ENCODE measurements at places on chromosomes 5 and 9.

DNA sequence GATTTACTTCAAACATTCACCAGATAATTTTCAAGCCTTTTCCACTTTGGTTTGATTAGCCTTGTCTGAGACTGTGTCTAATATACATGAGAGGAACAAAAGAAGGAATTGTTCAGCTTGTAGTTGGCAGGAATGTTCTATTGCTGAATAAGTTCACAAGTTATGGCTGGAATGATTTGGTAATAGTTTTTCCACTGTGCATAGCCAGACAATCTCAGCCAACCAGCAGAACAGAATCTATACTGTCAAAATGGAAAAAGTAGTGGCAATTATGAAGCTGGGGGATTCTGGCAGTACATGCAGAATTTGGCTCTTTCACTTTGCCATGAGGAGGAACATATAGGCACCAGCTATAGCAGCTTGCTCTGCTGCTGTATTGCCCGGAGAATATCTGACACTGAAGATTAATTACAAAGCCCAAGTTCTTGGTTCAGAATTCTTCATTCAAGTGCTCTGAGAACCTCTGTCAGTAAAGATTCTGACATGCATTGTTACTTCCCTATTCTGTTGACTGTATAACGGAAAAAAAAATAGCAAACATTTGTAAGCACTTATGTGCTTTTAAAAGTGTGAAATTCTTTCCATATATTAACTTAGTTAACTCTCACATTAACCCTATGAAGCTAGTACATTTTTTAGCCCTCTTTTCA lies 150.6 kb downstream of the PRR16 start:
- no peak for DNase-seq

DNA sequence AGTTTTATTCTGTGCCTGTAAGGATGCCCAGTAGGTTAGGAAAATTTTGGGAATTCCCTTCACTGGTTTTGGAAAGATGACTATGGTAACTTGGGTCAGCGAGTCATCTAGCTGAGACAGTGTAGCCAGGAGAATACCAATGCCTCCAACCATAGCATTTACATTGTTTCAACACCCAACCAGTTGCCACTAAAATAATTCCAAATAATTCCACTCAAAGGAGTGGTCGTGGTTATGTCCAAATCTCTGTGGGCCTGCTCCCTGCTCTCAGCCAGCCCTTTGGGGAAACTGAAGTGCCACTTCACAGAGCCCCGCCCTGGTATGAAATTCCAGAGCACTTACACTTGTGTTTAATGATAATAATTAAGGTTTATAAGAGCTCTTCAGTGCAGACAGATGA lies 310.5 kb downstream of the PLK2 start:
- DNase-seq, result no peak

DNA sequence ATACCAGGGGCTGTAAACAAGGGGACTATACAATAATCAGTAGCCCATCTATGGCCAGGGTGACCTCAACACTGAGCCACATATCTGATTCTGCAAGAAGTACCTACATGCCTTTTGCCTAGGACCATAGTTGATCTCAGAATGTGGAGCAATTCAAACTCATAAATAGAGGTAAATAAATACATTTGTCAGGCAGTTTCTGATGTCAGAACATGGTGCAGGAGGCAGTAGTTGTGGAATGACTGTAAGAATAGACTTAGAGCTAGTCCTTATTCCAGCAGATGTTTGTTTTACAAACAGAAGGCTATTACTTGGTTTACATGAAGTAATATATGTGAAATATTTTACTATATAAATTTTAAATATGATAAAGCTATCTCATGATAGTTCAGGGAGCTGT lies 330.7 kb upstream of the DAB2 start:
- DNase-seq, result no peak

GRCh38 chr9:7979611-7980010 lies 180.0 kb upstream of the DMAC1 start:
- DNase-seq, result no peak

DNA sequence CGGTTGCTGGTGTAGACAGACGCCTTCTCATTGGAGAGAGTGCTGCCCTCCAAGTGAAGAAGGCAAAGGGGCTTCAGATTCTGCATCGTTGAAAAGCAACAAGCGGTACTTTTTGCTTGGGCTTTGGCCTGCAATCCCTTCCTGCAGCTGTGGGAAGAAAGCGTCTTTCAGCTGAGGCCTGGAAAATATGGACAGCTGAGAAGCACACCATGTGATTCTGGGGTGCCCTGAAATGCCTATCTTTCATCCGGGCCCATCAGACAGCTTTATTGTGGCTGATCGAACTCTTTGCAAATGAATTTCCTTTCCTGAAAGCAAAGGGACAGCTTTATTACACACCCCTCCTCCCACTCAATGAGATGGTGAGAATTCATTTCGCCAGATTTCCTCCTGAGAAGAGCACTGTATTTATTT lies 74.0 kb downstream of the NSG2 start:
- DNase-seq, result no peak

- DNase-seq, result no peak
Observed at GRCh38 chr5:73339711-73340110, 108.9 kb downstream of the FOXD1 start.

DNA sequence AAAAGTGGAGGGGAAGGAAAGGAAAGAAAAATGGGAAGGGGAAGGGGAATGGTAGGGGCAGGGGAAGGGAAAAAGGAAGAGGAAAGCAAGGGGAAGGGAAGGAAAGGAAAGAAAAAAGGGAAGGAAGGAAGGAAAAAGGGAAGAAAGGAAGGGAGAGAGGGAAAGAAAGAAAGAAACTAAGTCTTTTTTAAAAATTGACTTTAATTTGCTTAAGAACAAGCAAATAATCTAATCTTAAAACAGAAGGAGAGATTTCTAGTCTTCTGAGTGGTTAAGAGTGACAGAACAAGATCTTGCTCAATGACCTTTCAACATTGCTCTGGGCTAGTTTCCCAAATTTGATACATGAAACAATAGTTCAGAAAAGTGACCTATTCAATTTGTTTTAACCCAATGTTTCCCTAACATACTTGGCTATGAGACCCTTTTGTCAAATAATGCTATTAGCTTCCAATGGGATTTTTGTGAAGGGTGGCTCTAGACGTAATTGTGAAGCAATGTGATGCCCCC lies 33.4 kb upstream of the GLIS3 start:
- DNase-seq, result no peak

DNA sequence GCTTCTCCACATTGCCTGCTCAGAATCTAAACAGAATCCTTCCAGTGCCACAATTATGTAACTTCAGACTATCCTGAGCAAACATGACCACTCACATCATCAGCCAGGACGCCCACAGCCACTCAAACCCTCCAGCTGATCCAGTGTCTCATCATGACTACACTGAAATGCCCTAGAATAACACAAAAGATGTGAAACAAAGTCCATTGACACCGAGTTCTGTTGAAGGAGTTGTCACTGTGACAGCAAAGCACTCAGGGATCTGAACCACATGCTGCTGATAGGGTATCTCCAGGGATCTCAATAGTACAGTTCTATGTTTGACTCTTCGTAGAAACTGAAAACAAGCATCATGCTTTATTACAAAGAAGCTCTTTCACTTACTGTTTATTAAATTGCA lies 150.2 kb downstream of the GABBR2 start:
- DNase-seq, result no peak
